ENCODE measurements at places on chromosomes 5 and 9. TPM values are rescaled to one million over a fixed set of nuclear protein-coding genes. Genes with fewer than 3 reads are reported as not detected.

- DNase-seq: no peak
Measured at GRCh38 chr5:141816598-141817399, 61.4 kb downstream of the PCDH1 start.

DNA sequence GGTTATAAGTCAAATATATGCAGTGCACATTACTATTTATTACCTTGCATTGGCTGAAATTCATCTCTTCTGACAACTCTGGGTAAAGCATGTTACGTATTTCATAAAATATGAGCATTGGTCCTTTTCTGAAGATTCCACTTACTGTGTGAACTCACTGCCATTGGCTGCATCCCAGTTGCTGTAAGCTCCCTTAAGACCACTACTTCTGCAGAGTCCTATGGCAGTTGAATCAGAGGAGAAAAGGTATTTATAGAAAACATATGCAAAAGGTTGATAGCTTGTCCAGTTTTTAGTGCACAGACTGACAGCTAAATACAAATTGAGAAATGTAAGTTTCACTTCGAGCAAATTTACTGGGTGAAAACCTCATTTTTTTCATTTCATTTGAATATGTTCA, 394.6 kb upstream of the ARRDC3 start:
- no peak for DNase-seq

Gene ADGRD2
- not detected for total RNA-seq

Gene IFNA2
- total RNA-seq: not detected

DNA sequence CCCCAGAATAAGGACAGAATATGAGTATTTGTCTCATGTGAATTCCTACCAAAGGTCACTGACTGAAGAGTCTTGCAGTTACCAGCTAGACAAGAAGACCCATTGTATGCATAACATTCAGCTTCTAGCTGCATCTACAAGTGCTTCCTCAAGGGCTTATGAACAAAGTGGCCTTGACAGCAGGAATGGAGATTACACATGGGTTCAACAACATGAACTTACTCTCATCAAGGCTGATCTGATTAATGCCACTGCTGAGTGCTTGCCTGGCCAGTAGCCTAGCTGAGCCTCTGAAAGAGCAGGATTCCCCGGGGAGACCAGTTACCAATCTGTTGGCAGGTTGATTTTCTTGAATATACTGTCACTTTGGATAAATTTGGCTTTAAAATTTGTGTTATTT, 76.7 kb upstream of the CHD1 start:
- no peak for DNase-seq

DNA sequence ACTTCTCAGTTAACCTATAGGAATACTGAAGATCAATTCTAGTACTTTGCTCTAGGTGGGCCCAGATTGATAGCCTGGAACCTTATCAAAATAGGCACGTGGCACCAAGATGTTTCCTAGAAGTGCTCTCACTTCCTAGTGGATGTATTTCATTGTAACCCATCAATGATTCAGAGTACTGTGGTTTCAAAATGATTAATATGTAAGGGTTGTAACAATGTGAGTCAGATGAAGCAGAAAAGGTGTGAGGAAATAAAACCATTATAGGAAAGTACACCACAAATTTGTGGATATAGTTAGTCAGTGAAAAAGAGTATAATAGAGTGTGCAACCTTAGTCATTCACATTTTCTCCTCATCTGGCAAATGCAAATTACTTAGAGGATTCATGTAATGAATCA, 177.3 kb upstream of the FST start:
- no peak for DNase-seq

DNA sequence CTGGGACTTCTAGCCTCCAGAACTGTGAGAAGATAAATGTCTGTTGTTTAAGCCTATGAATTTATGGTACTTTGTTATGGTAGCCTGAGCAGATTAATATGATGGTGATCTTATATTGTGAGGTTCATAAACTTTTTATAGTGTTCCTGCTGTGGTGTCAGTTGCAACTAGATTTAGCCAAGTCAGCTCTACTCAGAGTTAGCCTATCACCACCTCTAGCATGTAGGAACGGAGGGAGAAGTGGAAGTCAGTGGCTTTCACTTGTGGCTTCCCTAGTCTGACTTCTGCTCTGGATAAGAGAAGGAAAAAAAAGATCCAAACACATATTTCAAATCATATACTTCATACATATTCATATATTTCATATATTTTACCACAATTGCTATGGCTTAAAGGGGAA, 6.6 kb downstream of the POC5 start:
- no peak for DNase-seq

GRCh38 chr9:125656560-125656959, 50.4 kb downstream of the MAPKAP1 start:
- DNase-seq: no peak

DNA sequence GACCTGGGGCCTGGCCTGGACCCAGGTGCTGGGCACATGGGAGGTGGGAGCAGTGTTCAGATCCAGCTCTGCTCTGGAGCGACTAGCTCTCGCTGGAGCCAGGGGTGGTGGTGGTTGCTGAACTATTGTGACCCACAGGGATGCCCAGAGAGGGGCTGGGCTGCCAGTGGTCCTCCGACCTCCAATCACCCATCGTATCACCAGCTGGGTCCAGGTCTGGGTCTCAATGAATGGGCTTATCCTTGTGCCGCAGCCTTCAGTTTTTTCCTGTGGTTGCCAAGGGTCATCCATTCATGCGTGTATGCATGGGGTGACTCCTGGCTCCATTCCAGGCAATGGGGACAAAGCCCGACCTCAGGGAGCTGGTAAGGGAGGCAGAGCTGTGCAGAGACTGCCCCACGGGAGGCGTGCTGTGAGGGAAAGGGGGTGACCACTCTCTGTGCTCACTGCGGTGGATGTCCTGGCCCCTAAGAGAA, 68.6 kb upstream of the RNF130 start:
- no peak for DNase-seq

Gene SLC6A18
- not detected for total RNA-seq
